Stimulated activated CD4-positive, alpha-beta T cell treated with anti-CD3 and anti-CD28 coated beads, Interleukin-15, amount 100 ng/mL, for 1 hour (primary cell): ENCODE measurements at places on chromosomes 7 and 10.

GRCh38 chr10:113716109-113716910 is 35.2 kb upstream of the PLEKHS1 start:
- DNase-seq: no peak

- no peak for DNase-seq
Measured at GRCh38 chr7:45574669-45575500, 717 bp downstream of the ADCY1 start.

DNA sequence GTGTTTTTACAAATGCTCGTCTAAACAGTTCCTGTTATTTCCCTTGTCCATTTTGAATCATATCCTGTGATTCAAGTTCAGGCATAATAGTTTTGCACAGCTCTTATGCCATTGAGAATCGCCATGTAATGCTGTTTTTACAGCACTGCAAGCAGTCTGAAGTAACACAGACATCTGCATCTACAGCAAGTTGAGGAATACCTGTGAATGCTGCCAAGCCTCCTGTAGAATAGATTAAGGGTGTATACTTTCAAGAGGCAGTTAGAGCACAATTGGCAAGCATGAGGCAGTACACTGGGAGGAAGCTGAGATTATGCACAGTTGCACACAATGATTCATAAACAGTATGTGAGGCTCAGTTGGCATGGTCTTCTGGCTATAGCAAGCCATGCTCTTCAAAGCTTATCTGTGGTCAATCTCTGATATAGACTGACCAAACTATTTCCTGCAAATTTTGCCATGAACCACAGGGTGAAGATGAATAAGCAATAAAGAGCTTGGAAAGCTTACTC is 121.9 kb upstream of the AKR1E2 start:
- DNase-seq: no peak

DNA sequence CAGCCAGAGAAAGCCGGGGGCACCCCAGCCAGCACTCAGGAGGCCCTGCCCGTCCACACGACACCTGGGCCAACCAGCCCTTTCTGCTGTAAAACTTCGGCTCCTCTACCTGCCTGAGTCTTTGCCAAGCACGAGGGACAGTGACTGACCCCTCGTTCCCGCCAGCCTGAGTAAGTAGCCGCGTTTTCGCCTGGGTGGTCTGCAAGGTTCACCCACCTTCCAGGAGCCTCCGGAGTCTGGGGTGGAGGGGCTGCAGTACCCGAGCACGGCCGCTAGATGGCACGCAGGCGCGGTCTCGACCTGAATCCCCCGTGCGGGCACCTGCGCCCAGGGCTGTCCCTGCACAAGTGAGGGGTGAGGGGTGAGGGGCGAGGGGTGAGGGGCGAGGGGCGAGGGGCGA is 192.7 kb downstream of the PTPRN2 start:
- DNase-seq: no peak

- DNase-seq: no peak
Measured at GRCh38 chr10:21403256-21404015, 122.0 kb downstream of the SKIDA1 start.

GRCh38 chr7:284762-285722 is 4.9 kb upstream of the FOXL3 start:
- no peak for DNase-seq

- DNase-seq: no peak
Measured at GRCh38 chr7:85229544-85229943, 42.7 kb upstream of the SEMA3D start.

- DNase-seq: no peak
Measured at GRCh38 chr7:28490831-28491230, 78.5 kb downstream of the CREB5 start.

- no peak for DNase-seq
Measured at GRCh38 chr7:55486192-55486590, 86.1 kb downstream of the VOPP1 start.

DNA sequence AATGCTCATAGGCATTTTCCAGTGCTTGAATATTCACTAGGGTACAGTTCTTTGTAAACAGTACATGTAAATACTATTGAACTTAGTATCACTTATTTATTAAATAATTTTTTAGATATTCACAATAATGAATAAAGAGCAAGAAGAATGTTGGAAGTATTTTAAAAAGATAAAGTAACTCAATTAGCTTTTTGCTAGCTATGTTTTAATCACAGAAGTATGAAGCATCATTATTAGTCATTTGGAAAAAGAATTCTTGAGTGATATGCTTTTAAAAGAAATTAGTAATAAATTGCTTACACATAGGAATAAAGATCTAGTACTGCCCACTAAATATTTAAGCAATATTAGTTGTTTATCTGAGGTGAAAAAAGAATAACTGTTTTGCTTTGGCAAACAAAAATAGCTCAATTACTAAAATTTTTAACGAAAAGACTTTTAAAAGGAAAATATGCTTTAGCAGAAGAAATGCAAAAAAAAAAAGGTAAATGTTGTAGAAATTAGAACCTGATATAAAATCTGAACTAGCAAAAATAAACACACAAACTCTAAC is 66.5 kb downstream of the SGMS1 start:
- DNase-seq: no peak
